ENCODE measurements at places on chromosomes 12 and 14. TPM values are rescaled to one million over a fixed set of nuclear protein-coding genes. Genes with fewer than 3 reads are reported as not detected.

The AKAP5 gene
- 0.20 TPM for total RNA-seq

The ACVRL1 gene
- 31.9 TPM for total RNA-seq

The HHIPL1 gene
- 24.1 TPM for total RNA-seq

The CCDC38 gene
- not detected for total RNA-seq

The OAS2 gene
- 4.2 TPM for total RNA-seq

The PPP1CC gene
- 70.4 TPM for total RNA-seq

The PTCSC3 gene
- total RNA-seq, result not detected

The NOPCHAP1 gene
- total RNA-seq, result 6.7 TPM

The SLC7A7 gene
- 3.4 TPM for total RNA-seq

The KRT80 gene
- total RNA-seq, result 0.65 TPM

The YEATS4 gene
- 9.8 TPM for total RNA-seq

The ATG101 gene
- 73.8 TPM for total RNA-seq

The BDKRB2 gene
- total RNA-seq, result 0.73 TPM

The HCAR2 gene
- total RNA-seq, result not detected

The RNU4-1 gene
- not detected for total RNA-seq

The SLC6A15 gene
- total RNA-seq, result 0.33 TPM

The AGAP2 gene
- total RNA-seq, result 0.20 TPM

Data from smooth muscle cell of the pulmonary artery (primary cell).